Neural crest cell (in vitro differentiated cells): ENCODE measurements at places on chromosomes 3 and 15. TPM values are rescaled to one million over a fixed set of nuclear protein-coding genes. Genes with fewer than 3 reads are reported as not detected.

- no peak overlapping the region for H3K27ac ChIP-seq
- no peak for DNase-seq
- H3K4me1 ChIP-seq = no peaks in the 10 kb centered on the region
- no peak overlapping the region for H3K4me3 ChIP-seq
Observed at GRCh38 chr3:25863416-25863959, 73.6 kb downstream of the OXSM start.

GRCh38 chr3:143041903-143042302 lies 40.5 kb downstream of the U2SURP start:
- DNase-seq = no peak
- no peak overlapping the region for H3K27ac ChIP-seq
- H3K36me3 ChIP-seq = peaks cover 19% of the 10 kb centered on the region
- H3K4me1 ChIP-seq = no peaks in the 10 kb centered on the region
- H3K4me3 ChIP-seq = no peak overlapping the region
- H3K27me3 ChIP-seq = no peaks in the 10 kb centered on the region

GRCh38 chr3:195095704-195096036 lies 175.3 kb downstream of the XXYLT1 start:
- H3K4me3 ChIP-seq = no peak overlapping the region
- no peak for DNase-seq
- H3K27ac ChIP-seq = no peak overlapping the region
- peaks cover 23% of the 10 kb centered on the region for H3K4me1 ChIP-seq

- H3K4me3 ChIP-seq = peak overlapping the region; percentile 18
- peaks cover 40% of the 10 kb centered on the region for H3K4me1 ChIP-seq
- DNase-seq = no peak
Observed at GRCh38 chr15:40911693-40912092, 17.4 kb downstream of the VPS18 start.

GRCh38 chr3:49248840-49249227 lies 28.2 kb downstream of the C3orf62 start:
- H3K4me3 ChIP-seq = no peak overlapping the region
- no peak for DNase-seq
- H3K27me3 ChIP-seq = no peaks in the 10 kb centered on the region
- H3K27ac ChIP-seq = no peak overlapping the region
- H3K36me3 ChIP-seq = no peaks in the 10 kb centered on the region

- no peak overlapping the region for H3K4me3 ChIP-seq
- H3K36me3 ChIP-seq = peaks cover 26% of the 10 kb centered on the region
- no peaks in the 10 kb centered on the region for H3K27me3 ChIP-seq
Observed at GRCh38 chr3:9110802-9111201, 138.6 kb downstream of the SRGAP3 start.

DNA sequence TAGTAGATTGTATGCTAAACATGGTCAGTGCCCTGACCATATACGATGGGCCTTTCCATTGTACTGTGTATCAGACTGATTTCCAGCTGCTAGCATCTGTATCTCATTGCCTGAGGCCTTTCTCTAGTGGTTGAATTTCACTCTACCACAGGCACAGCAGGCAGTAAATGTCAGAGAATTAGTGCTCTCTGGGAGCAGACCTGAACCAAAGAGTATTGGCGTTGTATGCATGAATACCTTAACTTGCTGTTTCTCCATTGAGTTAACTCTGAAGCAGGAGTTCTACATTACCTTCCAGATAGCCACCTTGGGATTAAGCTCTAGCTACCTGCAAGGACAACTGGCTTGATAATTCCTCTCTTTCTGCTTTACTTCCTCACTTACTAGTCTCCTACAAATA lies 439.2 kb upstream of the EPHA3 start:
- DNase-seq = no peak
- H3K36me3 ChIP-seq = no peaks in the 10 kb centered on the region
- H3K4me1 ChIP-seq = no peaks in the 10 kb centered on the region

DNA sequence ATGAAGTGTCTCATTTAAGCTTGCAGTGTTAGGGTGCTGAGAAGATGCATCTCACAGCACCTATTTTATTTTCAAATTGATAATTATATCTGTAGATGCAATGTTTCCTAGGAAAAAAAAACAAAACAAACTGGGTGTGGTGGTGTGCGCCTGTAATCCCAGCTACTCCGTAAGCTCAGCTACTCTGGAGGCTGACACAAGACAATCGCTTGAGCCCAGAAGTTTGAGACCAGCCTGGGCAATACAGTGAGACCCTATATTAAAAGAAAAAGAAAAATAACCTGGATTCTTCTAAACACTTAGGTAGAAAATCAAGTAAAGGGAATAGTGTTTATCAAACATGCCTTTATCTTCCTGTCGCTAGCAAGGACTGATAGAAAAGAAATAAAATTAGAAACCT lies 1.9 kb downstream of the MINDY2 start:
- DNase-seq = no peak
- H3K36me3 ChIP-seq = no peaks in the 10 kb centered on the region
- H3K27me3 ChIP-seq = no peaks in the 10 kb centered on the region

DNA sequence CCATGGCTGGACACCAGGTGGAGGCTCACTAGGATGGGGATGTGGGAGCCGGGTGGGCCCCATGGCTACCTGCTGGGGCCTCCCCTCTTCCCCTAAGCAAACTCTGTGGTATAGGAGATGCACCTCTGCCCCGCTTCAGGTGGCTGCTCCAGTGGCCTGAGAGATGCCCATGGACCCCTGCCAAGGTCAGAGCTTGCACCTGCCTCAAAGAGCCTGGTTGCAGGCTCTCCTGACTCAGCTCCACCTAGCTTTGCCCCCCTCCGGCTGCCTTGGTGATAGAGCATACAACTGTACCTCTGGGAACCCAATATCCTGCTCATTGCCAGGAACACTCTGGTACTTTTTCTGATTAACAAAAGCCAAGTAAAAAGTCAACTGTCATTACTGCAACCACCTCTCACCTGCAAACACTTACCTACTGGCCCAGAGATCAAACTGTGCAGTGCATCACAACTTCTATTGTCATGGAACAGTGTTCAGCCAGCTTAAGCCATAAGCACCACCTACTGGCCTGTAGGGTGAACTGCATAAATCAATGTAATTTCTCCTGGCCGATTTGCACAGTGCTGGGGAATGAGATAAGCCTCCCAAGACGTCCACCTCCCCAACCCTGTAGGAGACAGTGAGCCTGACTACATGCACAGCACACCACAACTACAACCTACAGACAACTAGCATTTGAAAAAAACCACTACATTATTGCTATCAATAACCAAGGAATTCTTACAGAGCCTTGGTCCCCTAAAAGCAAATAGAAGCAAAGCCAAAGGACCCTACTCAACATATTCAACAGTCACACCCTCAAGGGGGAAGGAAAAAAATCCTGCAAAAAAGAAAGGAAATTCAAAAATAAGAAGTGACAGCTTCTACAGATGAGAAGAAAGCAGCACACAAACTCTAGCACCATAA lies 352.4 kb upstream of the ARHGEF26 start:
- H3K36me3 ChIP-seq = peaks cover 5% of the 10 kb centered on the region
- no peak overlapping the region for H3K27ac ChIP-seq
- no peak overlapping the region for H3K4me3 ChIP-seq
- DNase-seq = peak; percentile 21
- no peaks in the 10 kb centered on the region for H3K4me1 ChIP-seq

DNA sequence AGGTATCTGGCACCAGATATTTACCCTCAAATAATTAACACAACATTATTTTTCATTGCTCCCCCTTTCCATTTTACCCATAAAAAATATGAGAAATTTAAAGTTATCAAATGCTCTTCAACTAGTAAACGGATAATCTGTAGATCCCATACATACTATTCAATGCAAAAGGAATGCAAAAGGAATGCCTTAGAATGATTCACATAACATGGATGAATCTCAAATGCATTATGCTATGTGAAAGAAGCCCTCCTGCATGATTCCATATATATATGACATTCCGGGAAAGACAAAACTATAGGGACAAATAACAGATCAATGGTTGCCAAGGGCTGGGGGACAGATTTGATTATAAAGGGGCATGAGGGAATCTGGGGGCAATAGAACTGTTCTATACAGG lies 195.7 kb downstream of the STT3B start:
- H3K27ac ChIP-seq = no peak overlapping the region
- peaks cover 10% of the 10 kb centered on the region for H3K4me1 ChIP-seq

DNA sequence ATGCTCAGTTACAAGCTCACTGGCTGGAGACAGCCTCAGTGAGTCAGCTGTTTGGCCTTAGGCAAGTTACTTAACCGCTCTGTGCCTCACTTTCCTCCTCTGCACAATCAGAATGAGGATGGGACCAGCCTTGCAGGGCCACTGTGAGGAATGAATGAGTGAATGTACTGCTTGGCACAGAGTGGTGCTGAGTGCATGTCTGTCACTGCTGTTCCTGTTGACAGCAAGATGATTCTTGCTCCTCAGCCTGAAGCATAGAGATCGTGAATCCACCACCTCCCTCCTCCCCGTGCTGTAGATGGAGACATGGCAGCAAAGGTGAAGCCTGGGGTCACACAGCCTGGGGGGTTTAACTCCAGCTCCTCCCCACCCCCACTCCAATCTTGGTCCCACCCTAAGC lies 14.6 kb upstream of the GRIP2 start:
- DNase-seq = no peak
- H3K4me3 ChIP-seq = no peak overlapping the region
- H3K36me3 ChIP-seq = no peaks in the 10 kb centered on the region
- H3K27me3 ChIP-seq = no peaks in the 10 kb centered on the region
- H3K4me1 ChIP-seq = peaks cover 15% of the 10 kb centered on the region

The PLA2G4E gene
- not detected in 2 replicates for total RNA-seq

The HTD2 gene
- total RNA-seq = 10.9 and 11.3 TPM in 2 replicates

The SOX2 gene
- 105 and 110 TPM in 2 replicates for total RNA-seq

DNA sequence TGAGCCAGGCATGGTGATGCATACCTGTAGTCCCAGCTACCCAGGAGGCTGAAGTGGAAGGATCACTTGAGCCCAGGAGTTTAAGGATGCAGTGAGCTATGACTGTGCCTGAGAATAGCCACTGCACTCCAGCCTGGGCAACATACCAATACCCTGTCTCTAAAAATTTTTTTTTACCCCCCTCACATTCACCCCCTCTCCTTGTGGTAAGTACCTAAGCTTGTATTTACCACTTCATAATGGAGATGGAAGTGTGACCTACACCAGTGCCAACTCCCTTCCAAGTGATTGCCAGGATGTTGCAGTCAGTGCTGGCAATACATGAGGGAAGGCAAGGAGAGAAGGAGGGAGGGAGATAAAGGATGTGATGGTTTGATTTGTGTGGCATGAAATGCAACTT lies 84.2 kb downstream of the LRRC28 start:
- H3K27ac ChIP-seq = no peak overlapping the region
- peaks cover 9% of the 10 kb centered on the region for H3K4me1 ChIP-seq
- H3K27me3 ChIP-seq = no peaks in the 10 kb centered on the region
- no peak for DNase-seq
- H3K36me3 ChIP-seq = no peaks in the 10 kb centered on the region
- no peak overlapping the region for H3K4me3 ChIP-seq

DNA sequence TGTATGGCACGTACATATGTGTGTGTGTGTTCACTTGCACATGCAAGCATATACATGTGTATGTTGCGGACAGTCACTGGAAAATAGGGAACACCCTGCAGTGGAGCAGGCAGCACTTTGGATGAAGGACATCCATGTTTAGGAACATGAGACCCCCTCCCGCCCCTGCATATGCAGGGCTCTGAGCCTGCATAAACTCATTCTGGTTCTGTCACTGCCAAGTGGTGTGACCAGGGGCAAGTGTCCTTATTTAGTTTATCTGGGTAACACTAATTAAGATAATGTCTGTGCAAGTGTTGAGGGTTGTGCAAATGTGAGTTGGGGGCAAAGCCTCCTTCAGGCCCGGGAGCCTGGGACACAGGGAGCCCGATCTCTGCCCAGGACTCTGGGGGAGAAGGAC lies 105.7 kb downstream of the CORO2B start:
- DNase-seq = no peak
- peaks cover 3% of the 10 kb centered on the region for H3K36me3 ChIP-seq
- H3K27me3 ChIP-seq = no peaks in the 10 kb centered on the region
- H3K4me3 ChIP-seq = no peak overlapping the region
- H3K4me1 ChIP-seq = peaks cover 6% of the 10 kb centered on the region

- H3K27ac ChIP-seq = no peak overlapping the region
- H3K4me3 ChIP-seq = no peak overlapping the region
- peak; percentile 57 for DNase-seq
- H3K36me3 ChIP-seq = no peaks in the 10 kb centered on the region
- H3K4me1 ChIP-seq = peaks cover 5% of the 10 kb centered on the region
Observed at GRCh38 chr15:33737687-33738601, 230.4 kb upstream of the CHRM5 start.

- no peak for DNase-seq
- H3K4me1 ChIP-seq = no peaks in the 10 kb centered on the region
- H3K4me3 ChIP-seq = no peak overlapping the region
- H3K36me3 ChIP-seq = peaks cover 2% of the 10 kb centered on the region
- no peaks in the 10 kb centered on the region for H3K27me3 ChIP-seq
Observed at GRCh38 chr15:36810656-36811449, 231.4 kb downstream of the CDIN1 start.

DNA sequence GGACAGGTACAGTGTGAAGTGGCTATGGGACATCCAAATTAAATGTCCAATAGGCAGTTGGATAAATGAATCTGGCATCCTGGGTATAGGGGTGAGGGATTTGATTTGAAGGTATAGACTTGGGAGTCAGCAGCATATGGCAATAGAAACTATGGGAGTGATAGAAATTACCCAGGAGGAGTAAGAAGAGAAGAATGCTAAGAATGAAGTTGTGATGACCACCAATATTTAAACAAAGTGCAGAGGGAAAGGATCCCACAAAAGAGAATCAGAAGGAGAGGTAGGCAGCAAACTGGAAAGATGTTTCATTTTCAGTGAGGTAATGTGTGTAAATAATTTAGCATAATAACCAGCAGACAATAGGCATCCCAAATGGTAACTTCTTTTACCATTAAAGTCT lies 13.8 kb upstream of the MSL2 start:
- no peaks in the 10 kb centered on the region for H3K36me3 ChIP-seq
- no peaks in the 10 kb centered on the region for H3K4me1 ChIP-seq
- DNase-seq = no peak
- H3K27ac ChIP-seq = no peak overlapping the region

DNA sequence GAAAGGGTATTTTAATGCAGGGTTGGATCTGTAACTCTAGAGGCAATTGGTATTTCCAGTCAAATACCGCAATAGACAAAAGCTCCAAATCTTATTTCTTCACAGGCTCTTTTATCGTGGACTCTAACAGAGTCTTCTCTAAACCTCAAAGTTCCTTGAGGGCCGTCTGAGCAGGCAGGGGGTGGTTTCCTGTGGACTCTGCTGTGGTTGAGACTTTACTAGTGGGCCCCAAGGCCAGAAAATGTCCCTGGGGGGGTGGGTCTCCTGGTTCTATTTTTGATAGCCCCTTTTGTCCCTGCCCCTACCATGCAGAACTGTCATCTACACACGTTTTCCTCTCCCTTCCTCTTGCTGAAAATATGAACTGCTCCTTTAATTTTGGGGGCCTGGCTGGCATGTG lies 80.1 kb downstream of the ASB7 start:
- H3K4me1 ChIP-seq = no peaks in the 10 kb centered on the region
- peaks cover 3% of the 10 kb centered on the region for H3K27me3 ChIP-seq
- DNase-seq = no peak
